ENCODE measurements at places on chromosomes 13 and 19. TPM values are rescaled to one million over a fixed set of nuclear protein-coding genes. Genes with fewer than 3 reads are reported as not detected.

GRCh38 chr13:38868399-38868798 lies 122.2 kb downstream of the STOML3 start:
- no peak for DNase-seq

- no peak for DNase-seq
Observed at GRCh38 chr13:90122531-90122930, 1225.0 kb upstream of the MIR17HG start.

DNA sequence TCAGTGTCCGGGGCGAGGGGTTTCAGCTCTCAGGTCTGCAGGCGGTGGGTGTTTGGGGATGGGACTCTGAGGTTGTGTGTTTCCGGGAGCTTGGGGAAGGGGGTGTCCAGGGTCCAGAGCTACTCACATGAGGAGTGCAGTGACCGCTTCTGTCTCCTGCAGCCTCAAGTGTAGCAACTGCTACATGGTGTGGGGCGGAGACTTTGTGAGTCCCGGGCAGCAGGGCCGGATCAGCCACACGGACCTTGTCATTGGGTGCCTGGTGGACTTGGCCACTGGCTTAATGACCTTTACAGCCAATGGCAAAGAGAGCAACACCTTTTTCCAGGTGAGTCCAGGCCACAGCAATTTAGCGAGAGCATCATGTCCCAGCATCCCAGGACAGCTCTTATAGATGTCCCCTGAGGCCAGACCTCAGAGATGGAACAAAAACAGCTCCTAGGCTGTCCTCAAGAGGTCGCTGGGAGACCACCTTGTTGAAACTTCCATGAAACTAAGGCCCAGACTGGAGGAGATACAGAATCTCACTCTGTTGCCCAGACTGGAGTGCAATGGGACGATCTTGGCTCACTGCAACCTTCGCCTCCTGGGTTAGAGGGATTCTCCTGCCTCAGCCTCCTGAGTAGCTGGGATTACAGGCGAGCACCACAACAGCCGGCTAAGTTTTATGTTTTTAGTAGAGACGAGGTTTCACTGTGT lies 44.9 kb downstream of the RYR1 start:
- DNase-seq, result no peak

The LTBP4 gene
- 107 TPM for total RNA-seq

The KMT2B gene
- total RNA-seq, result 65.2 TPM

The ZFP14 gene
- 1.7 TPM for total RNA-seq

The PPP2R1A gene
- 215 TPM for total RNA-seq
